ENCODE measurements at places on chromosomes 5 and 9.

- no peaks in the 10 kb centered on the region for H3K36me3 ChIP-seq
- peak overlapping the region; percentile 91 for H3K27ac ChIP-seq
- H3K4me1 ChIP-seq = peaks cover 98% of the 10 kb centered on the region
Observed at GRCh38 chr5:124743602-124744169, 2.8 kb downstream of the ZNF608 start.

GRCh38 chr9:24044576-24044975 is 218.5 kb upstream of the ELAVL2 start:
- DNase-seq = no peak
- no peak overlapping the region for H3K27ac ChIP-seq
- H3K4me1 ChIP-seq = no peaks in the 10 kb centered on the region
- H3K36me3 ChIP-seq = no peaks in the 10 kb centered on the region
- H3K4me3 ChIP-seq = no peak overlapping the region

- H3K27ac ChIP-seq = no peak overlapping the region
- no peak for DNase-seq
- no peaks in the 10 kb centered on the region for H3K4me1 ChIP-seq
- no peaks in the 10 kb centered on the region for H3K27me3 ChIP-seq
- no peaks in the 10 kb centered on the region for H3K36me3 ChIP-seq
- no peak overlapping the region for H3K4me3 ChIP-seq
Observed at GRCh38 chr5:97098922-97099321, 43.5 kb downstream of the LIX1 start.

GRCh38 chr9:135126451-135127187 is 39.2 kb downstream of the OLFM1 start:
- H3K27ac ChIP-seq = no peak overlapping the region
- DNase-seq = no peak
- H3K4me3 ChIP-seq = no peak overlapping the region
- H3K36me3 ChIP-seq = peaks cover 3% of the 10 kb centered on the region
- peaks cover 7% of the 10 kb centered on the region for H3K27me3 ChIP-seq

DNA sequence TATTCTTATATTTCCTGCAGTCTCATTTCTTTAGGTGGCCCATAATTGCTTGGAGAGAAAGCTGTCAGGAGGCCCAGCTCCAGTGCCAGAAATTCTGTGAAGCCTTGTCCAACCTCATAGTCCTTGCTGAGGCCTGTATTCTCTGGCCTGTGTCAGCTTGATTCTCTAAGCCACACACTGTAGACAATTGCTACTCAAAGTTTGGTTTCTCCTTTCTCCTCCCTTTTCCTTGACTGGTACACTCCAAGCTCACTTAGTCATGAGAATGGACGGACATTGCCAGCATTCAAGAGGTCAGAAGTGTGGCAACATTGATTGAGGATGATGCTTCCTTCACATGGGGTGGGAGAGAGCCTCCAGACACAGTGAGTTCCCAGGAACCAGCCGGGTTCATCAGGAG is 71.3 kb upstream of the CXCL14 start:
- no peak overlapping the region for H3K4me3 ChIP-seq
- H3K27me3 ChIP-seq = no peaks in the 10 kb centered on the region
- no peak for DNase-seq
- H3K4me1 ChIP-seq = no peaks in the 10 kb centered on the region
- H3K27ac ChIP-seq = no peak overlapping the region

- no peaks in the 10 kb centered on the region for H3K4me1 ChIP-seq
- no peaks in the 10 kb centered on the region for H3K36me3 ChIP-seq
- no peak overlapping the region for H3K4me3 ChIP-seq
- H3K27ac ChIP-seq = no peak overlapping the region
- no peaks in the 10 kb centered on the region for H3K27me3 ChIP-seq
- DNase-seq = no peak
Observed at GRCh38 chr9:11973011-11973410, 720.2 kb upstream of the TYRP1 start.

DNA sequence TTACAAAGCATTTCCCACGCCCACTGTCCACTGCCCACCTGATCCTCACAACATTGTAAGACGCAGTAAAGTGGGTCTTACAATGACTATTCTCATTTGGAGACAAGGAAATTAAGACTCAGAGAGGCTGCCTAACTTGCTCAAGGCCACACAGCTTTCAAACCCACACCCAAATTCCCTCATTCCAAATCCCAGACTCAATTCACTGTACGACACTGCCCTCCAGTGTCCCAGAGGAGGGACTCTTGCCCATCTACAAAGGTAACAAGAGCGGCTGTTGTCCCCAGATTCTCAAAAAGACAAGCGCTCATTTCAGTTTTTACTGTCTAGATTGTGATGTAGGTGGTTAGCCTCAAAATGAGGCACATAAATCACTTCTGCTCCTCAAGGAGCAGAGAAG is 184.6 kb downstream of the ACTL7B start:
- no peaks in the 10 kb centered on the region for H3K36me3 ChIP-seq
- no peak for DNase-seq
- no peak overlapping the region for H3K4me3 ChIP-seq

- DNase-seq = no peak
- H3K4me1 ChIP-seq = no peaks in the 10 kb centered on the region
- no peak overlapping the region for H3K27ac ChIP-seq
- H3K4me3 ChIP-seq = no peak overlapping the region
Observed at GRCh38 chr9:93355827-93356226, 95.7 kb upstream of the FAM120A start.

DNA sequence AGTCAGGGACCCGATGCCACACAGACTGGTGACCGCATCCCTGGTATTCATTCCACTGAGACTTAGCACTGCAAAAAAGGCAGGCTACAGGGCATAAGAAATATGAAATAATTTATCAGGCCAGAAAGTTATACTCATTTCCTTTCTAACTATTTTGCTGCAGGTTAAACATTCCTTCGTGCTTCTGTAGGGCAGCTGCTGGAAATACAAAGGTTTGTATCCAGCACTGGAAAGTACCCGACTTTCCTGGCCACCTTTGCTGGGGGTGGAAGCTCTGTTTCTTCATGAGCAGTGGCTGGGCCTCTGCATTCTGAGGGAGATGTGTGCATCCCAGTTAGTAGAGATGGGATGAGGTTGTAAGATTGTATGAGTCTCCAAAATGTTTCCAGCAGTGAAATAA is 478.6 kb upstream of the WWC1 start:
- H3K36me3 ChIP-seq = no peaks in the 10 kb centered on the region
- DNase-seq = no peak
- H3K4me1 ChIP-seq = no peaks in the 10 kb centered on the region
- H3K4me3 ChIP-seq = no peak overlapping the region
- H3K27me3 ChIP-seq = no peaks in the 10 kb centered on the region
- H3K27ac ChIP-seq = no peak overlapping the region

DNA sequence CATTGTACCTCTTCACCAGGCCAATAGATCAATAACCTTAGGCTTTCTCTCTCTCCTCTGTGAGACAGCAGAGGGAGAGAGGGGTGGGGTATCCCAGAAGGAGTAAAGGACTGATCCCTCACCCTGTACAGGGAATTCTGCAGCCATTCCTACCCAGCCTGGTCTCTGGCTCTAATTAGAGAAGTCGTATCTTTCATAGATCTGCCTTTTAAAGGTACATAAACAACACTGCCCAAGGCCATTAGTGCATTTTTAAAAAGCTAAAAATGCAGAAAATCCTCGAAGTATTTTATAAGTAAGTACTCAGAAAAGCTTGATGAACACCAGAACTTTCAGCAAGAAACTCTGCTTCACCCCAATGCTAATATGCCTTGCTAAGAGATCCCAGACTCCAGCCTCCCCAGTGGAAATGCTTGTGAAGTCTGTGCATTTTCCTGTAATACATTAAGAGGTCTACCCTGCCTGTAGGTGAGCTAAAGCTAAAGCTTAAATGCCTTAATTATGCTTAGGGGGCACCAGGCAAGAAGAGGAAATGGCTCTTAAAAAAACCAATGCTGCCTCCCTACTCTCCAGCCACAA is 200.0 kb upstream of the ANKRD55 start:
- H3K27me3 ChIP-seq = no peaks in the 10 kb centered on the region
- H3K4me1 ChIP-seq = no peaks in the 10 kb centered on the region
- H3K36me3 ChIP-seq = no peaks in the 10 kb centered on the region
- no peak for DNase-seq
- H3K27ac ChIP-seq = no peak overlapping the region
- H3K4me3 ChIP-seq = no peak overlapping the region

DNA sequence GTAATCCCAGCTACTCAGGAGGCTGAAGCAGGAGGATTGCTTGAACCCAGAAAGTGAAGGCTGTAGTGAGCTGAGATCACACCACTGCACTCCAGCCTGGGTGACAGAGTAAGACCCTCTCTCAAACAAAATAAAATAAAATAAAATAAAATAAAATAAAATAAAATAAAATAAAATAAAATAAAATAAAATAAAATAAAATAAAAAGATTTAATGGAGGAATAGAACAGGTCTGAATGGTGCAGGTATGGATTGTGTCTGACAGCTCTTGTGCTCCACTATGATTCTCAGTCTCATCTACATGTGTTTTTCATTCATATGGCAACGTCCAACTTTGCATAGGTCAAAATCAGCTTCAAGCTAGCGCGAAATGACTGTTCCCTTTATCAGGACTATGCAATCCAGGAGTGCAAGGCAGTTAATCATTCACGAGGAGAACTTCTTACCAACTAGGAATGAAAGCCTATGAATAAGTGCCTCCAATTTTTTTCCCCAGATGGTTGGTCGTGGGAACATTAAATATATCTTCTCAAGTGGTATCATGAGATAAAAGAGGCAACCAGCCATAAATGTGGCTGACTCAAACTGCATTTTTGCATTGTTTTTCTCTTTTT is 1392.3 kb upstream of the CDH9 start:
- H3K36me3 ChIP-seq = no peaks in the 10 kb centered on the region
- H3K4me1 ChIP-seq = no peaks in the 10 kb centered on the region
- no peak overlapping the region for H3K4me3 ChIP-seq
- no peak for DNase-seq
- no peak overlapping the region for H3K27ac ChIP-seq

DNA sequence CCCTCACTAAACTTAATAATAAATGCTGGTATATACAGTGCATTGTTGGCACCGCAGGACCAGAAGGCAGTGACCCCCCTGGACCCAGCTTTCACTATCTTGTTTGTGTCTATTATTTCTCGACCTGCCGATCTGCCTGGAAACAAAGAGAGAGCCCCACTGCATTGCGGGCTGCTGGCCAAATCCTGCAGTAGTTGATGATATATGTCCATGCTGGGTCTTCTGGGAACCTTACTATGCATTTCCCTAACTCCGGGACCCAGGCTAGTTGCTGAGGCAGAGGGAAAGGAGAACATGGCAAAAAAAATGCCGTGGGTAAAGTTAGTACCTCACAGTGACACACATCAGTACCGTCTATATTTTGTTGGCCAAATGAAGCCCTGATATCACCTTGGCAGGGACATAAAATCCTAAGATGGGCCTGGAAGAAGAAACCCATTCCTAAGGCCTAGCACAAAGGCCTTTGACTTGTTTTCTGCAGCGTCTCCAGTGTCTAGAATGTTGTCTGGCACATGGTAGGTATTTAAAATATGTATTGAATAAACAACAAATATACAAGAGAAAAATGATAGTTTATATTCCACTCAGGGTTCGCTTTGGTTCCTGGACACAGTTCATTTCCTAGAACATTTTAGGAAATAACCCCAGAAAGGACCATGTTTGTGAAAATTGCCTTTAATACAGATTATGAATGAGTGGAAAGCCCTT is 46.1 kb downstream of the NMUR2 start:
- H3K27me3 ChIP-seq = no peaks in the 10 kb centered on the region
- no peaks in the 10 kb centered on the region for H3K4me1 ChIP-seq
- DNase-seq = no peak
- no peak overlapping the region for H3K27ac ChIP-seq
- H3K4me3 ChIP-seq = no peak overlapping the region

DNA sequence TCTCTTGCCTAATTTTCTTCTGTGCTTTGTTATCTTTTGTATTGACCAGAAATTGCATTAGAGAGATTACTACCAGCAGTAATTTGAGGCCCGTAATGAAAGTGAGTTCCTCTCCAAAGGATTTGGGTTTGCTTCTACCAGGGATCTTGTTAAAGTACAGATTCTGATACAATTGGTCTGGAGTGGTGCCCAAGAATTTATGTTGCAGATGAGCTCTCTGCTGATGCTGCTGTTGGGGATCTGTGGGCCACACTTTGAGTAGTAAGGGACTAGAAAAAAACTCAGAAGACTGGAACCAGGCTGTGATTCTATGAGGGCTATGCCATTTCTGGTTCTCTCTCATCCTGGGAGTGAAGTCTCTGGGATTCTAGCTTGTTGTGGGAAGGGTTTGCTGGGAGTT is 192.2 kb downstream of the SEC61B start:
- H3K4me1 ChIP-seq = no peaks in the 10 kb centered on the region
- DNase-seq = no peak
- no peaks in the 10 kb centered on the region for H3K27me3 ChIP-seq
- H3K4me3 ChIP-seq = no peak overlapping the region
- no peaks in the 10 kb centered on the region for H3K36me3 ChIP-seq
- H3K27ac ChIP-seq = no peak overlapping the region

DNA sequence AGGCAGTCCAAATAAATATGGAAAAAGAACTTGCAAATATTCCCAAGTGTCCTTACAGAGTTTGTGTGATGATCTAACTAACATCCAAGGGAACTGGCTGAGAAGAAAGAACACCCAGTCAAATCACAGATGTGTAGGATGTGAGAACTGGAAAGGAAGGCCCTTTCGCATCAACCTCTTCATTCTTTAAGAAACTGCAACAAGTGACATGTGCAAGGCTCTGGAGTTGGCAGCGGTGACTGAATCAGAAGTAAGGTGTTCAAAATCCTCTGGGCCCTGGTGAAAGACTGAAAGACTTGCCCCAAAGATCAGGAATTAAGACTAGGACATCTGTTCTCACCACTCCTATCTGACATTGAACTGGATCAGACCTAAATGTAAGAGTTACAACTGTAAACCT is 88.7 kb downstream of the RAPGEF1 start:
- no peaks in the 10 kb centered on the region for H3K27me3 ChIP-seq
- peaks cover 63% of the 10 kb centered on the region for H3K4me1 ChIP-seq
- DNase-seq = no peak
- H3K4me3 ChIP-seq = no peak overlapping the region

DNA sequence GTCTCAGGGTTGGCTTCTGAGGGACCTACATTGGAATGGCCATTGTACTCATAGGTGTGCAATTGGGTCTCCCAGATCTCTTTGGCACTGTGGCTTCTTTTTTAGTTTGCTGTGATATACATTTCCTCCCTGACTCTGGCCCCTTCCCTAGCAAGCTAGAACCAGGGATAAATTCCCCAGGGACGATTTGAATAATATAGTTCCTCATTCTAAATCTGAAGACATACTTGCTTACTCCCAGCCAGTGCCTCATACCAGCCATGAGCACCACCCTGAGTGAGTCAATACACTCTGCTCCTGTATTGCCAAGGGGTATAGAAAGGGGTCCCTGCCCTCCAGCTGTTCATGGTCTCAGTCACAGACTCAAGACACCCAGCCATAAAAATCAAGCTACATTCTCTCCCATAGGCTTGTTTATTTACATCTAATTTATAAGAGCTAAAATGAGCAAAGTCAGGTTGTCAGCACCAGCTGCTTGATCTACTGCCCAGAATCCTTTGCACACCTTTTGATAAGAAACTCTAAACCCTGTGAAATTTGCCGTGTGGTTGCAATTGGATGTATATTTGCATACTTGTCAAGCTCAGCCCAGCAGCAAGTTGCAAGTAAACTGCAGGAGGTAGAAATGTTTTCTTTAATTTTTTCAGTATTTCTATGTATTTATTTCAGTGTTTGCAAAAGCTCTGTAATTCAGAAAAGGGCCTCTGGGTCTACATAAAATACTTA is 219.9 kb upstream of the IRX1 start:
- no peaks in the 10 kb centered on the region for H3K36me3 ChIP-seq
- H3K27me3 ChIP-seq = no peaks in the 10 kb centered on the region
- H3K4me1 ChIP-seq = no peaks in the 10 kb centered on the region

All from spleen (tissue), 13 donors.